HT1080 (cell line): ENCODE measurements at places on chromosomes 6 and 20. TPM values are rescaled to one million over a fixed set of nuclear protein-coding genes. Genes with fewer than 3 reads are reported as not detected.
A peak's percentile ranks its signal among the peaks of the same experiment; 100 is the strongest.

DNA sequence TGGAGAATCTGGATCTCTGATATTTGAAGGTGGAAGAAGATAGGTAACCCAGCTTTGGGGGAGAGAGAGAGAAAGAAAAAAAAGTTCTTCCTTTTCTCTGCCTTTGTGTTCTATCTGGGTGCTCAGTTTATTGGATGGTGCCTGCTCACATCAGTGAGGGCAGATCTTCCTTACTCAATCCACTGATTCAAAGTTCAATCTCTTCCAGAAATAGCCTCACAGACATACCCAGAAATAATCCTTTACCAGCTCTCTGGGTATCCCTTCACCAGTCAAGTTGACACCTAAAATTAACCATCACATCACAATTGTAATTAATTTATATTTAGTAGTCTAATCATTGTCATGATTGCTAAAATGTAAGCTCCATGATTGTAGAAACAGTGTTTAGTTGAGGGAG, 189.1 kb downstream of the EPM2A start:
- no peak for DNase-seq

GRCh38 chr6:155782320-155782731, 326.7 kb upstream of the NOX3 start:
- peak; percentile 99 for DNase-seq

- DNase-seq, result no peak
These were observed at the start of gene PRND for GRCh38 chr20:4721719-4722118. TSS of gene PRND (plus strand) at chr20:4721909. CDS start at chr20:4724552, 2,643 bp downstream.

DNA sequence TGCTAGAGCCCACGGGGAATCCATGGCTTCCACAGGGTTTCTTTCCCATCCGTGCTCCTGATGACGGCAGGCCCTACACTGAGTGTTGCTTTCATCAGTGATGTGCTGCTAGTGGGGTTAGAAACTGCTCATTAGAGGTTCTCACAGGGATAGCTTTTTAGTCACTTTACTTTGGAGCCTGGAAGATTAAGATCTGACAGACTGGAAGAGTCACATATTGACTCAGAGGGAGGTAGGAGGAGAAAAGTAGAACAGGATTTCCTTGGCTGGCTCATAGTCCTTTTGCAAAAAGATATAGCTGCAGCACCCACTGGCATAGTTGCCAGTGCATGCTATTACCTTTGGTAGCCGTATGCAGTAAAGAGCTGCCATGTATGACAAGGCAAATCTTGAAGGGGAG, 890.3 kb downstream of the C6orf118 start:
- no peak for DNase-seq

- no peak for DNase-seq
These were observed 7.4 kb upstream of the FGD2 start for GRCh38 chr6:36997811-36998722.

- DNase-seq, result peak; percentile 95
These were observed 32.5 kb upstream of the ZNF184 start for GRCh38 chr6:27505209-27506027.

GRCh38 chr6:1538810-1539478, 70.8 kb upstream of the FOXC1 start:
- DNase-seq, result no peak

- no peak for DNase-seq
These were observed 68.6 kb upstream of the MARCKS start for GRCh38 chr6:113788586-113788985.

- DNase-seq, result no peak
These were observed 284.3 kb downstream of the DHX35 start for GRCh38 chr20:39246436-39246835.

- DNase-seq, result no peak
These were observed 34.4 kb upstream of the ZFAND3 start for GRCh38 chr6:37785002-37785662.

DNA sequence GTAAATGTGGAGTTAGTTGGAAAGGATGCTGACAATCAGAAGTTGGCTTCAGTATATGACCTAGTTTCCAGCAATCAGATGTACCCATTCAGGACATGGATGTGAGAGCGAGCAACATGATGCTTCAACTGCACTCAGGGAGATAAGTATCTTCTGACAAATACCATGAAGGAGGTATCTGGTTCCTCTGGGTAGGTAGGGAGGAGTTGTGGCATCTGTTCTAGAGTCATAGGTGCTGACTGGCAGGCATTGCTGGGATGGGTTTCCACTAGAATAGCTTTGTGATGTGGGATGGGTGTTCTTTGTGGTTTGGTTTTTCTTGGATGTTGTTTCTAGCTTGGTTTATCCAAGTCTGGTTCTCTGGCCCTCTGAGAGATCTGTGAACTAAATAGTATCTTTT, 3.9 kb upstream of the REV3L start:
- no peak for DNase-seq

- peak; percentile 63 for DNase-seq
These were observed 6.3 kb downstream of the OR2A4 start for GRCh38 chr6:131694832-131695426.

DNA sequence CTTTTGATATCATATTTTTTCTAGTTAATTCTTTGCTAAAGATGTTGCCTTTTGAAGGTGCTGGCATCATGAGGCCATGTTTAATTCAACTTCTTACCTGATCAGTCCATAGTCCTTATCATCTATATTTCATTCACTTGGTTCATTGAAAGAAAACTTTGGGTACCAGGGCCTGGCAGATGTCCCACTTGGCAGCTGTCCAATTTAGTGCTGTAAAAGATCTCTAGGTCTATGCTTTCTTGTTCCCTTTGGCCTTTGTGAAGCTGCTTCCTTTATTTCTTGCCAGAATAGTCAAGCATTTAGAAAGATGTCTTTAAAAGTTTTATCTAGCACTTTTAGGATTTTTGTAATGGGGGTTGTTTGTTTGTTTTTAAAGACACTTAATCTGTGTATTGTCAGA, 61.7 kb upstream of the EYA4 start:
- no peak for DNase-seq

GRCh38 chr6:2973676-2974075, 2.3 kb upstream of the SERPINB6 start:
- DNase-seq, result no peak

- peak; percentile 79 for DNase-seq
These were observed 12.2 kb upstream of the DSTN start for GRCh38 chr20:17557675-17558006.

- no peak for DNase-seq
These were observed 72.4 kb downstream of the FGD2 start for GRCh38 chr6:37077905-37078296.

DNA sequence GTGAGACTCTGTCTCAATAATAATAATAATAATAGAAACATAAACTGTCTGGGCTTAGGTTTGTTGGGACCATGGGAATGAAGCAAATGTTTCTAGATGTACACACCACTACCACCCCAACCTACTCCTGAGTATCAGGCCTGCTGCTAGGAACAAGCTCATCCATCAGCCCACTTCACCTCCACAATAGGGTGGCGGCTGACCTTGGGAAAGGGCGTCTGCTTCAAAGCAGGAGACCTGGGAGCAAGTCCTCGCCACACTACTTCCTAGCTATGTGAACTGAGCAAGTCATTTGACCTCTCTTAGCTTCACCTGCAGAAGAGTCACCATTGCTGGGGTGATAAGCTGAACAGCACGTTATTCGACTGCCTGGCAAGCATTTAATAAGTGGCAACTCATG, 3.1 kb upstream of the FOXP4 start:
- DNase-seq, result no peak

- no peak for DNase-seq
These were observed 12.5 kb downstream of the ITPR3 start for GRCh38 chr6:33633462-33634158.

- DNase-seq, result no peak
These were observed 2.4 kb downstream of the MCCD1 start for GRCh38 chr6:31531162-31531561.

DNA sequence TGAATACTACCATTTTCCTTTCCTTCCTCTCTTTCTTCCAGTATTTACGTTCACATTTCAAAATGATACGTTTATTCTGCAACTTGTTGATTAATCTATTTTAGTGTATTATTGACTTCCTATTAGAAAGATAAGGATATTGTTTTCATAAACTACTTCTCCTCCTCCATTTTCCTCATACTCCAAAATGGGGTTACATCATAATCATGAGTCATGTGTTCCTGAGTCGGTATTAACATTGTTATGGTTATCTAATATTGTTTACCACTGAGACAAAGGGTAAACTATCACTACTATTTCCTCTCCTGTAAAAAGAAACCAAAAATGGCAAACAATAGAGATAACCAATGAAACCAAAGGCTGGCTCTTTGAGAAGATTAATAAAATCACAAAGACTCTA, 126.5 kb upstream of the CDYL start:
- DNase-seq, result no peak

- DNase-seq, result no peak
These were observed 7.4 kb upstream of the HEY2 start for GRCh38 chr6:125742024-125742423.

DNA sequence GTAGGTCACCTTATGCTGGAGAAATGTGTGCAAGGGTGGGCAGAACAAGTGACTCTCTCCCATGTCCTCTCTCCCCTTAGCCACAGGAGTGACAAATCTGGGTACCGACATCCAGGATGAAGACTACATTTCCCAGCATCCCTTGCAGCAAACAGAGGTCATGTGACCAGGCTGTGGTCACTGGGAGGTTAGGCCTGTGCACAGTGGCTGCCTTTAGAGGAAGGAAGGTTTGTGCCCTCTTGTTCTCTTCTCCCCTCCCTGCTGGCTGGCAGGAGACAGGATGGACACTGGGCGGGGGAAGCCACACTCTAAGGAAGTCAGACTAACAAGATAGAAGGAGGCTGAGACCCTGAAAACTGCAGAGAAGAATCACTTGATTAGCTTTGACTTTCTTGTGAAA, 360.2 kb downstream of the PREX1 start:
- DNase-seq, result peak; percentile 13

GRCh38 chr6:70886661-70887060, 70.2 kb downstream of the B3GAT2 start:
- DNase-seq, result no peak

DNA sequence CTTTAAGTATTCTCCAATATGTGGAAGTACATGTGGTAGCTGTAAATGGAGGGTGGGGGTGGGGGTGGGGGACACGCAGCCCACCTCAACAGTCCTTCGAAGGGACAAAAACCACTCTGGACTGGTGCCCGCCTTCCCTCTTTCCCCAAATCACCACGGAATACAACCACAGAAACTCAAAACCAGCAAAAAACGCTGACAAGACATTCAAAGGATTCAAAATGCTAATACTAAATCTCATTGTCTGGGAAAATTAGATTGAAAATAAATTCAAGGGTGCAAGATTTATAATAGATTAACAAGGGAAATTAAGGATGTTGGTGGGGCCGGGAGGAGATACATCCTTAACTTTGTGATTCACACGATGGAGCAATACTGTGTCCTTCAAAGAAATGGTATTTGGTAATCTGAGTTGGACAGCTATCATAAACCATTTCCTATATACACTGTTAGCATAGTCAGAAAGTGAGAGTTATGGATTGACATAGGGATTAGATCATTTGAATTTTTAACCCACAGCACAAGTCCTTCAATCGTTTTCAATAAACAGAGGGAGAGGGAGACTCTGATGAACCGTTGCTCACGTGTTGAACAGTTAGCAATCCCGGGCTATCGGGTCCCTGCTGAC, 766 bp upstream of the TBC1D22B start:
- DNase-seq, result no peak

- DNase-seq, result no peak
These were observed 187.3 kb upstream of the NT5E start for GRCh38 chr6:85262621-85263020.

The SEMG1 gene
- not detected in 2 replicates for total RNA-seq

The RNASET2 gene
- 22.0 and 25.0 TPM in 2 replicates for total RNA-seq

The HFE gene
- total RNA-seq, result 3.4 and 3.8 TPM in 2 replicates

The ENPP5 gene
- total RNA-seq, result not detected in 2 replicates

The NKAPL gene
- total RNA-seq, result not detected in 2 replicates

The ID4 gene
- total RNA-seq, result 0.55 TPM in 1 of 2 replicates, not detected in the other

The ULBP1 gene
- total RNA-seq, result not detected in 2 replicates

The DEFB110 gene
- not detected in 2 replicates for total RNA-seq
